ENCODE measurements at places on chromosomes 3 and 15. TPM values are rescaled to one million over a fixed set of nuclear protein-coding genes. Genes with fewer than 3 reads are reported as not detected.

DNA sequence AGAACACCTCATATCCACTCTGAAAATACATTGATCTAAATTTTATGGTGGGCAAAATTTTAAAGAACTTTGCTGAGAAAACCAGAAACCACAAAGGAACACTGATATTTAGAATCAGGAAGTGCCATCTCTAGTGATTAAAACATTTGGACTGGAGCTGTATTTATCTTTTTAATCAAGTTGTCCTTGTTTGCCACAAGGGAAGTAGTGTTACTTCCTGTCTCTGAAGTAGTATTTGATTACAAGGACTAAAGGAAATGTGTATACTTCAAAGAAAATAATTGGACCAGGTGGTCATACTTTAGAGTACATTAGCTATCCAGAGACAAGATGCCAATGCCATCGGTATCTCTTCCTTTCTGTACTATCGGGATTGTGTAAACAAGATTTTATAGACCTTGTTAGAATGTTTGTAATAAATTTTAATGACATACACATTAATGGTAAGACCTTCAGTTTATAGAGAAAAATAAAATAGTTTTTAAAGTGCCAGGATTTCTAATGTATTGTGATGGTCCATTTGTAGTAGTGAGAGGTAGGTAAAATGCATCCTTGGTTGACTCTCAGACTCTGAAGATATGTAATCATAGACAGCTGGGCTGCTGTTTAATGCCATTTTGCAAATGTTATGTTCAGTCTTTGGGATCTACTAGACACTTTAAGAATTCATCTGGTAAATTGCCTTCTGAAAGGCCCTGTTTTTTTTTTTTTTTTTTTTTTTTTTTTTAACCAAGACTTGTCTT is 131.9 kb downstream of the B3GALNT1 start:
- no peak overlapping the region for H3K27ac ChIP-seq
- no peaks in the 10 kb centered on the region for H3K27me3 ChIP-seq
- H3K4me1 ChIP-seq = no peaks in the 10 kb centered on the region
- H3K4me3 ChIP-seq = no peak overlapping the region
- H3K36me3 ChIP-seq = no peaks in the 10 kb centered on the region

DNA sequence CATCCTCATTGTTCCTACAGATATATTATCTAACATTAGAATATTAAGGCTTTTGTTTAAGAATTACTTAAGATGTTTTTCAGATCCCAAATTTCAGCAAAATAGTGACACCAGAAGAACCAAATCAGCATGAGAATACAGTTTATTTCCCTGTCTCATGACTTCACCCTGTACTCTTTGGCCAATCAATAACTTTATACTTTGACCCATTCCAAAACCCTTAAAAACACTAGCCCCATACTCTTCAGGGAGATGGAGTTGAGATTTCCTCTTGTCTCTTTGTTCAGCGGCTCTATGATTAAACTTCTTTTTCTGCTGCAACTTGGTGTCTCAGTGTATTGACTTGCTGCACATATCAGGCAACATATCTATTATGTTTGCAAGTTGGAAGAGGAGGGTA is 207.7 kb downstream of the ZBBX start:
- DNase-seq = no peak
- H3K4me3 ChIP-seq = no peak overlapping the region
- H3K27ac ChIP-seq = no peak overlapping the region
- no peaks in the 10 kb centered on the region for H3K36me3 ChIP-seq

DNA sequence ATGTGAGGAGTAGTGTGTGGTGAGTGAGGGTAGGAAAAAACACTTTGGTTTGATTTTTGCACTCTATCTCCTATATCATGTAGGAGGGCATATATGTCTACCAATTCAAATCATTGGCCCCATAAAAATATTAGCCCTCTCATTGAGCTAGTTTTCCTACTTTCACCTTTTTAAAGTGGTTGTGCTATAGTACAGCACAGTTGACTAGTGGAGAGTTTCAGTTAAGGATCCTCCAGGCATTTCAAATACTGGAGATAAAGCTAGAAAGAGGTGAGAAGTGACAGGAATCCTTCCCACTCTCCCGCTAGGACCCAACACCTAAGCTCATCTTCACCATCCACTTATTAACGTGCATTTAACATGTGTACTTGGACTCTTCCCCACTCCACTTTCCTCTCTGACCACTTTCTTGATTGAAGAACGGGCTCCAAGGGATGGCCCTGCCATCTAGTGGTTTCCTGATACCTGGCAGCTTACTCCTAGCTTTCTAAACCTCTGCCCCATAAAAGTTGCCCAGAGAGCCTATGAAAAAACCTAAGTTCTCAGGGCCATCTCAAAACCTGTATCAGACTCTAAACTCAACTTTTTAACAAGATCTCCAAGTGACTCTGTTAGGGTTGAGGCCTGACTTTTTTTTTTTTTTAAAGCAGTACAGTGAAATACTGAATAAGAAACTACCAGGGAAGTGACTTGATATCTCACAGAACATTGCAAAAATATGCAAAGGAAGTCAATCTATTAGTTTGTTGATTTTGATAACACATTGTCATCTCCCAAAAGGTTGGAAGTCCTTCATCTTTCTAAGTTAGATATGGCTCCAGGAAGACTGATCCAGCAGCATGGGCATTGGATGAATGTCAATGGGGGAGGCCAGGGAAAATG is 17.9 kb downstream of the IL12A start:
- DNase-seq = no peak
- no peaks in the 10 kb centered on the region for H3K4me1 ChIP-seq
- H3K36me3 ChIP-seq = no peaks in the 10 kb centered on the region
- no peak overlapping the region for H3K27ac ChIP-seq

Gene PYGO1
- total RNA-seq = 2.2 TPM

GRCh38 chr15:90875549-90875981 is 7.2 kb downstream of the FURIN start:
- peaks cover 8% of the 10 kb centered on the region for H3K4me1 ChIP-seq
- peak overlapping the region; percentile 93 for H3K27ac ChIP-seq
- H3K4me3 ChIP-seq = no peak overlapping the region
- DNase-seq = no peak

All from pancreas (tissue), 10 donors.